ENCODE measurements at places on chromosomes 2 and 18.

DNA sequence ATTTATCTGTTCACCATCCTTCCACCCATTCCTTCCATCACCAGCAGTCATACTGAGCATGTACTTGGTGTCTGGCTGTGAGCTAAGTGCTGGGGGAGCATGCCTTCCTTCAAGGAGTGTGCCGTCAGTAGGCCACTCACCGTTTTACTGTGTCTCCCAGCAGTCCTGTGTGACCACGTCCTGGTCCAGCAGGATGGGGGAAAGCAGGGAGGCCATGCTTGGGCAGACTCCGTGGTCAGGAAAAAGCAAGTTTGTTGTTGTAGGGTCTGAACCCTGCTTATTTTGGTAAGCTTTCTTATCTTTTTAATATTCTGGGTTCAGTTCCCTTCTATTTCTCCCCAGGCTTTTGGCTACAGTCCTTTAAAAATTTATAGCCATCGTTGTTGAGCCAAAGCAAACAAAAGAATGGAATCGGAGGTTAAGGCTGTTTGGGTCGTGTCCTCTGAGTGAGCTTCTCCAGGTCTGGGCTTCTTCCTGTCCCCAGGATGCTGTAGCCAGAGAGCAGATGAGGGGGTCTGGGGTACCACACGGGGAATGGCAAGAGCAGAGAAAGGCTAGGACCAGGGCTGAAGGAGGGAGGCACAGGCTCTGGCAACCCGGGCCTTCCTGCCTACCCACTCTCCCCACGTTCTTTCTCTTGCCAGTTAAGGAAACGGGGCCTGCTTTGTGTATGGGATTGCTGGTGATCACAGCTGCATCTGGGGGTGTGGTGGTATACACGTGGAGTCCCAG is 13.5 kb downstream of the SLC30A3 start:
- no peak for DNase-seq

GRCh38 chr2:13015532-13016320 is 299.0 kb downstream of the TRIB2 start:
- DNase-seq: no peak

- no peak for DNase-seq
These were observed 135.9 kb upstream of the SLC1A4 start for GRCh38 chr2:64853306-64853705.

- no peak for DNase-seq
These were observed 15.5 kb downstream of the ERFE start for GRCh38 chr2:238174291-238174690.

- DNase-seq: no peak
These were observed 82.0 kb upstream of the NEDD4L start for GRCh38 chr18:57961876-57962505.

- DNase-seq: no peak
These were observed 286.3 kb downstream of the PIEZO2 start for GRCh38 chr18:10863026-10863425.

- DNase-seq: no peak
These were observed 151.5 kb downstream of the INHBB start for GRCh38 chr2:120497261-120497977.

GRCh38 chr2:100417711-100418124 is 250 bp upstream of the CHST10 start:
- no peak for DNase-seq

GRCh38 chr2:168430431-168430830 is 25.6 kb upstream of the CERS6 start:
- DNase-seq: no peak

GRCh38 chr2:163436963-163437362 is 298.8 kb downstream of the FIGN start:
- DNase-seq: no peak

DNA sequence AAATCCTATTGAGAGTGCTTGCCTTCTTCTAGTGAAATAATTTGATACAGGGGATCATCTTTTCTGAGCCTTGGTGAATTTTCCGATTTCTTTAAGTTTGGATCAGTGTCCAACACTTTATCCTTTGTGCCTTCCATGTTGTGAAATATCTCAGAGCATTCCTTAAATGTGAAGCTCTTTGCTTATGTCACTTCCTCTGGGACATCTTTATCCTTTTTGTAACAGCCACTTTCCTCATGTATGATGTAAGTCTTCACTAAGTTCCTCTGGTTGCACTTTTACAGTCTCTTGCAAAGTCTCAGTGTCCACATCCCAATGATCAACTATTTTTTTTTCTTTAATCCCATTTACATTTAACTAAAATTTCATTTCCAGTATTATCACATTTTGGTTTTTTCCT is 254.2 kb downstream of the EN1 start:
- DNase-seq: no peak

DNA sequence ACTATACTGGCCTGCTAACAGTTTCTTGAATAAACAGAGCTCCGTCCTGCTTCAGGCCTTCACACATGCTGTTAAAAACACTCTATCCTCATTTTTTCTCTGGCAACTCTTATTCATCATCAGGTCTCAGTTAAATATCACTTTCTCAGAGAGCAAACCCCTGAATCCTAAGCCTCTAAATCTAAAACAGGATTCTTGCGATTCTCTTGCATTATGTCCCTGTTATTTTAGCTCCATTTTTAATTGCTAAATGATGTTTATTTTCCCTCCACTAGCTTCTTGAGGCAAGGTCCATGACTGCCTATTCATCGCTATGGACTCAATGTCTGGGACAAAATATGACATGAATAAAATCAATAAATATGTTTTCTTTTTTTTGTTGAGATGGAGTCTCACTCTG is 190.7 kb upstream of the SMAD7 start:
- DNase-seq: no peak

DNA sequence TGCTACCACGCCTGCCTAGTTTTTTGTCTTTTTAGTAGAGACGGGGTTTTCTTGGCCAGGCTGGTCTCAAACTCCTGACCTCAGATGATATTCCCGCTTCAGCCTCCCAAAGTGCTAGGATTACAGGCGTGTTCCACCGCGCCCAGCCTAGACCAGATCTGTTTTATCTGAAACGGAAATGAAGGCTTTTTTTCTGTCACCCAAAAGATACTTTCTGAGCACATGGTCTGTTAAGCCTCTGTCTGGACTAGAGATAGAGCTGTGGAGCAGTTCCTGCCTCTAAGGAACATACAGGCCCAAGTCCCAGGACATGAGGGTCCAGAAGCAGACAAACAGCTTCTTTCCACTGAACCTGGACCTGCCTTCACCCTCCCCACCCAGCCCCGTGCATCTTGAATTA is 43.6 kb upstream of the PTMA start:
- DNase-seq: no peak

DNA sequence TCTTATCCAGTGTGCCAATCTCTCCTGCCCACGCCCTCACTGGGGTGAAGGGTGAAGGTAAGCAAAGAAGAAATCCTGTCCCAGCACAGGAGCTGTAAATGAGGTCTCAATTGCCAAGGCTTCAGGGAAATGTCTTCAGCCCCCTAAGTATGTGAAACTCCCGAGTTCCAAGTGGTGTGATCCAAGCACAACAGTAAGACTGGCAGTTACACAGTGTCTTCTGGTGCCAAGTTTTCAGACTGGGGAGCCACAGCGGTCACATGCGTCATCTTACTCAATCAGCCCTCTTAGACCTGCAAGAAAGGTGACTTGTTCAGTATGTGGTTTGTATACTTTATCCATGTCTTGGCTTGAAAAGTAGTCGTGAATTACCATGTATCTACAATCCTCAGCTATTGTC is 55.0 kb upstream of the SPRED2 start:
- DNase-seq: no peak

GRCh38 chr2:164430166-164430783 is 191.0 kb downstream of the GRB14 start:
- no peak for DNase-seq

- no peak for DNase-seq
These were observed 47.5 kb downstream of the GALNT3 start for GRCh38 chr2:165746501-165746900.

DNA sequence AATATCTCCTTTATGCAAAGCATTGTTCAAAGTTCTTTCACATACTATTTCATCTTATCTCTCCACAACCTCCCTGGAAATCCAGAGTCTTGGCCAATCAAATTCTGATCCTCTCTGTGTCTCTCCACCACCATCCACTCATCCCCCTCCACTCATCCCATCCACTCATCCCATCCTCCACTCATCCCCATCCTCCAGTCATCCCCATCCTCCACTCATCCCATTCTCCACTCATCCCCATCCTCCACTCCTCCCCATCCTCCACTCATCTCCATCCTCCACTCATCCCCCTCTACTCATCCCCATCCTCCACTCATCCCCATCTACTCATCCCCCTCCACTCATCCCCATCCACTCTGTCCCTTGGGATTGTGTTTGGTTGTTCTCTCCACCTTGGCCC is 101.1 kb downstream of the BCL2 start:
- DNase-seq: no peak

- no peak for DNase-seq
These were observed 43.9 kb downstream of the TNS1 start for GRCh38 chr2:217958884-217959225.

DNA sequence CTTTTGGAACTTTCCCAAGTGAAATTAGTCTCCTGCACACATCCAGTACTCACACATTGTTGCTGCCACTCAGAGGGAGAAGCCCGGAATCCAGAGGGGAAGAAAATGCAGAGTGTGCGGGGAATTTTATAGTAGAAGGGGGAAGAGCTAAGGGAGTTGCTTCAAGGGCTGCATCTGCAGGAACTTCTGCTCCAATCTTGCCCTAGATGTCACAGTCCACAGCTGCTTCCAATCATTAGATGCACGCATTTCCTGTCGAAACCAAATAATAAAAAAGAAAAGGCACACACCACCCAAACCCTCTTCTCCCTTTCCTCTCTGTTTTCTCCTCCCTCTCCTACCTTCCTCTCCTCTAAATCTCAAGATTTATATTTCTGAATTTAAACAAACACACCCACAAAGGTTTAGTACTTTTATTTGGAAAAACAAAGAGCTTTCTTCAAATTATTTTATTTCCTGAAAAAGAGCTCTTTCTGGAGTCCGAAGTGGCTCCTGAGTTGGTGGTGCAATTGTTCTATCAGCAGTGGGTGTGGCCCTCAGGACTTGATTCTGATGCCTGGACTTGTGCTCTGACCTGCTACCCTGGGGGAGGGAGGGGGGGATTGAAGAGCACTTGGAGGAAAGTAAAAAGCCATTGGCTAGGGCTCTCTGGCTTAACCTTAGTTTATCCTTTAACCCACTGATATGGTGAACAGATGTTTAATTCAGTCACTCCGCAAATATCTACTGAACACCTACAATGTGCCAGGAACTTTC is 72.0 kb downstream of the KCNE4 start:
- no peak for DNase-seq

- no peak for DNase-seq
These were observed 63.5 kb downstream of the CAVIN2 start for GRCh38 chr2:191783416-191783815.

DNA sequence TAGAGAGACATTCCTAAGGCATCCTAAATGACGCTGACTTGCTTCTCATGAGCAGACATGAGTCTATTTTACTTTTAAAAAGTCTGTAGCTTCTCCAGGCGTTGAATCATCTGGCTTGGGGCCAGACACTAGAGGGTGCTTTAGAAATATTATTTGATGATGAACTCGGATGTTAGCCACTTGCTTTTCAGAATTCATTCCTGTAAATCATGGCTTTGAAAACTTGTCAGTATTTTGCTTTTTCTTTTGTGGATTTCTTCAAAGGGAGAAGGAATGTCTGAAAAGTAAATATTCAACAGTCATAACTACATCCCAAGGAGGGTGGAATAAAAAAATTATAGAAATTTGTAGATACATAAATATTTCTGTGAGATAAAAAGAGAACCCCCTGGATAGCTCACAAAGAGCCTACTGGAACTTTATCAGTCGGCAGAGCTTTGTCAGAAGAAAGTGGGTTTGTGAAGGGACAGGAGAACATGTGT is 370.8 kb downstream of the OSR1 start:
- DNase-seq: no peak
